ENCODE measurements at places on chromosomes 3 and 15.

GRCh38 chr15:56868170-56868569 lies 50.3 kb upstream of the TCF12 start:
- no peak for DNase-seq

DNA sequence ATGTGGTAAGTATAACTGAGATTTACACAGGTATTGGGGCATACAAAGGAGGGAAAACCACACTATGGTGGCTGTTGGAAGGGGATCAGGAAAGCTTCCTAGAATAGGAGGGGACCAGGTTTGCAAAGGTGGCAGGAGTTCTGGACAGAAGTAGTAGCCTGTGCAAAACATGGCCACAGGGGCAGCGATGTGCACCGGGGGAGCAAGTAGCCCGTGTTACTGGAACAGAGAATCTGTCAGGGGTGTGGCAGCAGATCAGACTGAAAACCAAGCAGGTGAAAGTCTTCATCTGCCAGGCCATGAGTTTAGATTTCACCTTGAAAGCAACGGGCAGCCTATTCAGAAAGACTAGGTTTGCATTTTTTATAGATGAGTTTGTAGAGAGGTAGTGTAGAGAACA lies 182.3 kb upstream of the LPP start:
- DNase-seq: no peak

- DNase-seq: peak; percentile 17
These were observed 36.0 kb downstream of the MNS1 start for GRCh38 chr15:56428821-56429458.

DNA sequence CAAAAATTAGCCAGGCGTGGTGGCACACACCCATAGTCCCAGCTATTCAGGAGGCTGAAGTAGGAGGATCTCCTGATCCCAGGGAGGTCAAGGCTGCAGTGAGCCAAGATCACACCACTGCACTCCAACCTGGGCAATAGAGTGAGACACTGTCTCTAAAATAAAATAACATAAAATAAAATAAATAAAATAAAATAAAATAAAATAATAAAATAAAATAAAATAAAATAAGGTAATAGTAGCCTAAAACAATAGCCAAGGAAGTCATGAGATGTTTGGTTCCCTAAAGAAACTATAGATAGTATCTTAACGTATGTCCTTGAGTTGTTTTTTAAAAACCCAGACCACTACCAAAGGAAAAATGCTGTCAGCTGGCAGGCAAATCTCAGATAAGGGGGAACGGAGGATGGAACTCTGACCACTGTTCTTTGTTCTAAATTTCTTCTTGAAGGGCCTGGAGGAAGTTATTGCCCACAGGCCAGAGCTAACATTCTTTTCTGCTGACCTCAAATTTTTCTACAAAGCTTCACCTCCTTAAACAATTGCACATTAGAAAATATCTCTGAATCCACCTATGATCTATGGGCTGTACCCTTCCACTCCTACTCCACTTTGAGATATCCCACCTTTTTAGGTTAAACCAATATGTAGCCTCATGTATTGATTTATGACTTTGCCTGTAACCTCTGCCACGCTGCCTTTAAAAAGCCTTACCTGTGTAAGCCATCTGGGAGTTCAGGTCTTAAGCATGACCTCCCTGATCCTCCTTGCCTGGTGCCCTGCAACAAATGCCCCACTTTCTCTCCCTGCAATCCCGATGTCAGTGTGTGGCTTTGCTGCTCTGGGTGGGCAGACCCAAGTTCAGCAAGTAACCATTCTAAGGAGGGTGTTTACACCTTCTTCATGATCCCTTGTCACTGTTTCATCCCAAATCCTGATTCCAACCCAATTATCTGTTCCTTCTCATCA lies 126.2 kb upstream of the BHLHE40 start:
- no peak for DNase-seq

DNA sequence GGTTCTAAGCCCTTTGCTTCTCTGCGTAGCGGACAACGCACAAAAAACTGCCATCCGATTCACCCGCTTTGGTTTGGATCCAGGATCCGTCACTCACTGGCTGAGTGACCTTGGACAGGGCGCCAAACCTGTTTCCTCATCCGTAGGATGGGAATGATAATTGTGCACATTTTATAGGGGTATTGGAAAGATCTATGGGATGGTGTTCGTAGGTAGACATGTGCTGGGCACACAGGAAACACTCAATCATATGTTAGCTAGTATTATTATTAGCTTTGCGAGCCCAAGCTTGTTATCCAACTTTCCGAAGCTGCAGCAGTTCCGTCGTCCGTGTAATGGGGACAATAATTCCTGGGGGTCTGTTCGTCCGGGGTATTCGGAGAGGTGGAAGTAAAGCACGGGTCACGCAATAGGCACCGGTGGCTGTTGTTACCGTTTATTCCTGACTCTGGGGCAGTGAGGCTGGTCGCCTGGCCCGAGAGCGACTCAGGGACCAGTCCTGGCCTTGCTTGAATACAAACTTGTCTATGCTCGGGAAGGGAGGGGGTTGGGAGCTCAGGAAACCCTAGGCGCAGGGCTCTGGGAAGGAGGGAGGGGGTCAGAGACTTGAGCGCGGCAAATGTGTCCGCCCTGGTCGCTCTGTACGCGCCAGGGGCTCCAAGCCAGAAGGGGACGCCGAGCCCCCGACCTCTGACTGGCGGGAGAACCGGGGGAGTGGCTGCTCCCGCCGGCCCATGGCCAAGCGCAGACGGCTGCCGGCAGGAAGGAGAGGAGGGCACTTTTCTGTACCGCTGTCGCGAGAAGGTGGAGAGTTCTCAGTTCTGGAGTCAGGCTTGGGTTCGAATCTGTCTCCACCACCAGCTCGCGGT lies 1.3 kb downstream of the SPSB4 start:
- DNase-seq: no peak

DNA sequence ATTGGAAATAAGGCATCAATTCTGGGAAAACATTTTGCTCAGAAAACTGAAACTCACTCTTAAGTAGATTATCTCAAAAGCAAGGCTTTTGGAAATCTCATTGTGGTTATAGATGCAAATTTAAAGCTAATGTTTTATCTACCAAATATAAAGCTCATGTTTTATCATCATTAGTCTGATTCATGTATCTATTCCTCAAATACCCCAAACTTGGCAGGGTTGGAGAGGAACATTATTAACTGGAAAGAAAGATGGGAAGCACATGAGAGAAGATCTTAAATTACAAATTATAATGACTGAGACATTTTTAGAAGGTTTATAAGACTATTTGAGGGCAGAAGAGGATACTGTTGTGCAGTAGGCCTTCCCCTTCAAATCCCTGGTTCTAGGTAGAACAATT lies 137.3 kb upstream of the TGFBR2 start:
- DNase-seq: no peak

- DNase-seq: peak; percentile 43
These were observed 12.6 kb upstream of the HRG start for GRCh38 chr3:186653080-186653707.

GRCh38 chr3:8482960-8483665 lies 18.5 kb upstream of the LMCD1 start:
- no peak for DNase-seq

DNA sequence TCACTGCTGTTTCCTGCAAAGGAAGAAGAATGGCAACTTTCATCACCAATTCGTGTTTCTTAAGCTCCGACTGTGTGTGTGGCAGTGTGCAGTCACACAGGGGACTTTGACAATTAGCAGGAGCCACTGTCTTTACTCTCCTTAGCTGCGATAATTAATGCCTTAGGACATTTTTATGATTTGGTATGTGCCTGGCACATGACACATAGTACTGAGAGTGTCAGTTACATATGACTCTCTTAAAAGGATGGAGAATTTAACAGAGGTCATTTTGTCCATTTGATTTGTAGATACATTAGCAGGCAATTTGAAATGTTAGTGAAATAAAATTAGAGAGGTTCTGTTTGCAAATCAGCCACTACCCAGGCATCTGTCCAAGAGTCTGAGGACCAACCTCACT lies 128.9 kb upstream of the VEPH1 start:
- DNase-seq: no peak

DNA sequence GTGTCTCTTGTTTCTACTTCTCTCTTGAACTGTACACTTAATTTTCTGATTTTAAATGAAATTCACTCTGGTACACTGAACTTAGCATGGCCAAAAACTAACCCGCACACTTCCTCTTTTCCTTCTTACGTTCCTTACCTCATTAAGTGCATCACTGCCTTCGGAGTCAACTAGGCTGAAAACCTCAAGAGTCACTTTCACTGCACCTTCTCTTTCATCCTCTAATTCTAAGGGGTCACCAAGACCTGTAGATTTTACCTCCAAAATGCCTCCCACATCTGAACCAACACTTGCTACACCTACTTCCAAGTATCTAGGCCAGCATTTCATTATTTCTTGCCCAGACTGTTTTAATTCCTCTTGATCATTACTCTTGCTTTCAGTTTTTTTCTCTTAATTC lies 6.6 kb downstream of the CBLB start:
- peak; percentile 16 for DNase-seq

- DNase-seq: no peak
These were observed 47.8 kb downstream of the IQGAP1 start for GRCh38 chr15:90435652-90436337.

DNA sequence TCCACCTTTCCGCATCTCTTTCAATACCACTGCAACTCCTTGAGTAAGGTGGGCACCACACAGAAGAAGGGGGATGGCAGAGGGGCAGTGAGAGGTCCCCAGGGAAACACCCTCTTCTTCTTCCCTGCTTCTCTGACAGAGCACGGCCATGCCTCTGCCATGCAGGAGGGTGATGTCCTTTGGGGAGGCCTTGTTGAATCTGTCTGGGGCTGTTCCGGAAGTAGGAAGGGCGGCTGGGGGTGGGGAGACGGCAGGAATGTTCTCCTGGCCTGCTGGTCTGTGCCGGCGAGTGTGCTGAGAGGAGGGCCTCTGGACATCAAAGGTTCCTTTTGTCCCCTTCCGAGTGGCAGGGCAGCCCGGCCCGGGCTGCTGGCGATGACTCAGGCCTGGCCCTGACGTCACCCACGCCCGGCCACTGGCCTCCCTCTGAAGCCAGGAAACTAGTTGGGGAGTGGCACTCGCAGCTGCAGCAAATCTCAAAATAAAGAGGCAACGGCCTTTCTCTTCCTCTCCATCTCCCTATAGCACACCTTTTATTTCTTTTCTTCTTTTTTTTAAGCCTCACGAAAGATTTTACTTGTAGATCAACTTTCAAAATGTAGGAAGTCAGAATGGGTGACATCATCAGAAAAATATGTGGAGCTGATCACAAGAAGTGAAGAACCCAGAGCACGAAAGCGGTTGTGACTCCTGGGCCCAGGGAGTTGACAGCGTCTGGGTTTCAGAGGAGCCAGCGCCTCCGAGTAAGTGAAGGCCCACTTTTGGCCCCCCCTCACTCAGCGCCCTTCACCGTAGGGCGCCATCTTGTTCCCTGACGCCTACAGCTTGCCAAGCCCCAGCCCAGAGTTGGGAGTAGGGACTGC lies at the start of gene ZBTB38:
Gene ZBTB38, plus strand, starts transcription at position 443 of the 863 bp plus-strand sequence. CDS start 73,885 bp downstream, outside the sequence.
- no peak for DNase-seq

- no peak for DNase-seq
These were observed 19.6 kb downstream of the EFCC1 start for GRCh38 chr3:129020691-129021090.

GRCh38 chr3:20316238-20316637 lies 130.2 kb upstream of the SGO1 start:
- no peak for DNase-seq

DNA sequence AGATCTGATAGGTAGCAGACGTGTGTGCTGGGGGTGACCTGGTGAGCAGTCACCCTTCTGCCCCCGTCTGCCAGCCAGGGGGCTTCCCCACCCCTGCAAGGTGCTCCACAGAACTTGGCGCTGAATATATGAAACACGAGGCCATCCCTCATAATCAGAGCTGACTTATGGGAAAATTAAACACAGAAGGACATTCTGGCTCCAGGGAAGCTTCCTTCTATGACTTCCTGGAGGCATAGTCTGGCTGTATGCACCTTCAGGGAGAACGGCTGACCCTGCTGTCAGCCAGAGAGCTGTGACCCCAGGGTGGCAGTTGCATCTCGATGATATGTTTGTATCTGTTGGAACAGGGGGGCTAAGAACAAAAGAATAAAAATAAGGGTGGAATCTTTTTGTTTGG lies 26.6 kb upstream of the MRPS22 start:
- no peak for DNase-seq

DNA sequence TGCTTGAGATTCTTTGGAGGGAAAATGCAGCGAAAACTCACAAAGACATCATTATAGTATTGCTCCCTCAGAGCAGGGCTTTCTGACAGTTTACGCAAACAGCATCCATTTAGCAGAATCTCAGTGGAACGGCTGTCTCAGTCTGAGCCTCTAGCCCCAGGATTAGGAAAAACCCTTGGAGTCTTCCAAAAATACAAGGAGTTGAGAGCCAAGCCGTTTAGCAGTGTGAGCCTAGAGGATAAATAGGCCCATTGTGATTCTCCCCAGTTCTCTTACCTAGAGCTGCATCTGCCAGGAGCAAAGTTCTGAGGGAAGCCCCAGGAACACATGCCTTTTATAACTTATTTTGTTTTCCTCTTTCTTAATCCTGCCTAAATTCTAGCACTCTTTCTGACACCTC lies 359.6 kb downstream of the NTRK3 start:
- DNase-seq: no peak

- DNase-seq: no peak
These were observed 121.6 kb downstream of the TMEM108 start for GRCh38 chr3:133159498-133160475.

DNA sequence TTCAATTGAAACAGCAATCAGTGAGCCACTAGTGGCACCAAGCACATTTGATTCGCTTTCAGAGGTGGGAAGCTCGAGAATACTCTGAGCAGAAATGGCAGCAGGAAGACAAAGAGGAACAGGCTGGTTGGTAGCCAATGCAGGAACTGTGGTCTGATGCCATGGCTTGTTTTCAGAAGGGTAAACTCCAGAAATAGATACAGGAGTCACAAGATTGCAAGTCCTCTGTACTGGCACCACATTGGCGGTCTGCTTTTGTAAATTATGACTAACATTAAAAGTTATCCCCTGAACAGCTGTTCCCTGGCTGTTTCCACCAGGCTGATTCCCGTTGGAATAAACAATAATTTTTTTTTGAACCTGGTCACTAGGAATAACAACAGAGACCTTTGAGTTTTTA lies 35.5 kb downstream of the USF3 start:
- no peak for DNase-seq

DNA sequence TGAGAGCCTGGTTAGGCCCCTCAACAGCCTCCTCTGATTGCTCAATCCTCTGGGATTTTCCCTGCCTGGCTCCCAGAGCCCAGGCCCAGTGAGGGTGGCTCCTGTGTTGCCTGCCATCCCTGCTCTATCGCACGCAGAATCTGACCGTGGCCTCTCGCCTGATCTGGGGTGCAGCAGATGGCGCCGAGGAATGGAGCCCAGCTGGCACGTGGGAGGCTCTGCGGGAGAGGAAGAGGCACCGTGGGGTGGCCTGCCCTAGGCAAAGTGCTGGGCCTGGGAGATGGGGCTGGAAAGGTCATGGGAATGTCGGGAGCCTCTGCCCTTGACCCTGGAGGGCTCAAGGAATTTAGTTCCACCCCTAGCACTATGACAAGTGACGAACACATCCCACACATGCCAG lies 10.3 kb downstream of the SV2B start:
- DNase-seq: no peak
